Activated CD8-positive, alpha-beta T cell treated with anti-CD3 and anti-CD28 coated beads for 36 hours (primary cell): ENCODE measurements at places on chromosomes 3 and 15.

DNA sequence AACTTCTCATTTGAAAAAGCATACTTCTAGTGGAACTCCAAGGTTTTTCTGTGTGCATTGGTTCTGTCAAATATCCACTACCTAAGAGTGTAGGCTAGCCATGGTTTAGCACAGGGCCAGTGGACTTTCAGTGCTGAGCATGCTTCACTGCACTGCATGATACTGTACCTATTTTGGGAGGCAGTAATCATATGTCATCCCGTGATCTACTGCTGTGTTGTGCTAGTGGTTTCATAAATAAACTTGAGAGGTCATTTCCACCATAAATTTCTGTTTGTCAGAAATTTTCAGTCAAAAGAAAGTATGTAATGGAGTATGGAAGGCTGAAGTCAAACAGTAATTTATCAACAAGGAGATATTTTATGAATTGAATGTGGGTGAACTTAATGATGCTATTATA is 203.6 kb downstream of the ROBO1 start:
- DNase-seq, result no peak

GRCh38 chr3:170180079-170180907 is 1.2 kb downstream of the PHC3 start:
- DNase-seq, result peak; percentile 25

DNA sequence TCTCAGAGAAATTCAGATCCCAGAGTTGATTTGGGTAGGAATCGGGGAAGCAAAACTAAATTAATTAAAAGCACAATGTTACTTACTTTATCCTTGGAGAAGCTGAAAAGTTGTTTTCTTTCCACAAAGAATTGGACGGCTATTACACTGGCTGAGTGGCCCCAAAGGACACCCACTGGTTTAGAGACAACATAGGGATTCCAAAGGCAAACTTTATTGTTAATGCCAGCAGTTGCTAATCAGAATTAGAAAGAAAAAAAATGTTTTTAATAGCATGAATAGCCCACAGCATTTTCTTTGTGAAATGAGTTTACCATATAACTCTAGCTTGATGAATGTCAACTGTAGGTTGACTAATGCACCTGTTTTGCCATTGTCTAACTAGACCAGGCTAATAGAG is 51.7 kb downstream of the WDR49 start:
- DNase-seq, result no peak

DNA sequence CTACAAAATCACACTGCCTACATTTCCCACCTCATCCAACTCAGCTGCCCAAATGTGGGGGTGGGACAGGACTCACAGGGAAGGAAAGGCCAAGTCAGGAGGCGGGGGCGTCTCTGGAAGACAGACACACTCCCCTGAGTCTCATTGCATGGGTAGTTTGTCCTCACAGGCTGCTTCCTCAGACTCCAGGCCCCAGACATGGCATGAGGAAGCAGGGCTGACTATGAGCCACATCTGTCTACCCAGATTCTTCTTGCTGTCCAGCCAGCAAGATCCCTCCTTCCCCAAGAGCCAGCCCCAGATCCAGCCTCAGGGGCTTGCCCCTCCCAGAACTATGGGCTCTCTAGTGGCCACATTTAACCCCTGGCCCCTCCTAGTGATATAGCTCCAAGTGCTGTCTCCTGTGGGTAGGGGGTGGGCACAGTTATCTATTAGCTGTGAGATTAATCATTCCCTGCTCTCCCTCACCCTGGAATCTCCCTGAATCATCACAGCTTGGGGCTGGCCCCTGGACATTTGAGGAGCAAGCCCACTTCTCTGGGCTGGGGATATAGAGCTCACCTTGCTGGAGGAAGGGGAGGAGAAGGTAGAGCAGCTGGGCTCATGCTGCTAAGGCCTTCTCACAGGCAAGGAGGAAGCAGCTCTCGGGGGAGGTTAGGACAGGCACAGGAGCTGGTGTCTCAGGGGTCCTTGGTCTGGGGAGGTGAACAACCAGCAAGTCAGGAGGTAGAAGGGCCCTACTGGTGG is 2.1 kb upstream of the CCDC33 start:
- no peak for DNase-seq

DNA sequence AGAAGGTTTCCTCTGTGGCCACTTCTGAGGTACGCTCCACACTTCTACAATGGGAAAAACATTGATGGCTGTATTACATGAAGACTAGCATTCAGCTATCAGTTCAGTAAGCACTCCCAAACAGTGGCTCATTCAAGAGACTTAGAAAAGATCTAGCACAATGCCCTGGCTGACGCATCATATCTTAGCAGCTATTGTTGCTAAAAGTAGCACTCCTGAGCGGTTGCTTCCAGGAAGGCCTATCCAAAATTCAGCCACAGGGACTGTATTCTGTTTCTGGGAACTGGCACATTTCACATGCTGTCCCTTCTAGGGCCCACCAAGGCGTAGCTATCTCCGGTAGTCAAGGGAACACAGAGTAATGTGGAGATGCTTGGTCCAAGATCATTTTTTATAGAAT is 21.2 kb upstream of the SPRED1 start:
- no peak for DNase-seq

DNA sequence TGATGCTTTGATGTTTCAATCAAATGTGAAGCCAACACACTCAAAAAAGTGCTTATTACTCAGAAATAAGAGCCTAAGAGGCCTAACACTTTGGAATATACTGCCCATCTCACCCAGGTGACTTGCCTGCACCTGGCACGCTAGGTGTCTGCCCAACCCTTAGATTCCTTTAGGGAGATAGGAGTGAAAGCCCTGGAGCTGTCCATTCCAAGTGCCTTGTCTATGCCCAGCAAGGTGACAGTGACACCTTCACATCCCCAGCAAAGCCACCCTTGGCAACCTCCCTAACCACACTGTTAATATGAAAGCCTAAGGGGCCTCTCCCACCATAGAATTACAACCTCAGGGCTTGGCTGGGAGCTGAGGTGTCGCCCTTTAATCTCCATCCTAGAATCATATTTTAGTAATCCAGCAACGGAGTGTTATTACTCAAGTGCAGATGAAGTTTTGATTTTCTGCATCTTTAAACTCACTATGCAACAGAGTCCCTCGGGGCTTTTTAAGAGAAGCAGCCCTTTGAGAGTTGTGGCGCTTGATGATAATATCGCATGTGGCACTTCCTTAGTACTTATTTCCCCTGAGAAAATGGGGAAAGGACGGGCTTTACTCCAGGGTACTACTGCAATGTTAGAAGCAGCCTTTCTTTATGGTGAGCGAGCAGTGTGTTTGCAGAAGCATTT is 24.8 kb downstream of the ATP10A start:
- DNase-seq, result peak; percentile 27

- no peak for DNase-seq
Observed at GRCh38 chr3:182136008-182136910, 424.5 kb downstream of the SOX2 start.

DNA sequence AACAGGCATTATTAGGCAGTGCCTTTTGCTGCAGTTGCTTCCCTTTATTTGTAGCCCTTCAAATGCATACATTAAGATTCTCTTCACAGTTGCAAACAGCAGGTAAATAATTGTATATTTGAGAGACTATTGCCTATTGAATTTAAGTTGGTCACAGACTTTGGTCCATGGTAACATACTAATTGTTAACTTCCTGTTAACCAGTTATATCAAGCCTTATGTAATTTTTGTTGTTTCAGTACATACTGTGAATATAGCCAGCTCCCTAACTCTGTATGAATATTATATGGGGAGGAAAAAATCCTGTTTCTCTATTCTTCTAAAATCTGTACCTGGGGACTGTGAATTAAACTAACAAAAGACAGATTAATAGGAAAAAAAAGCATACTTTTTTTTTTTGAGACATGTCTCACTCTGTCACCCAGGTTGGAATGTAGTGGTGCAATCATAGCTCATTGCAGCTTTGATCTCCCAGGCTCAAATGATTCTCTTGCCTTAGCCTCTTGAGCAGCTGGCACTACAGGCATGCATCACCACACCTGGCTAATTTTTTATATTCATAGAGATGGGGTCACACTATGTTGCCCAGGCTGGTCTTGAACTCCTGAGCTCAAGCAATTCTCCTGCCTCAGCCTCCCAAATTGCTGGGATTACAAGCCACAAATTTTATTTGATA is 53.2 kb downstream of the CHL1 start:
- DNase-seq, result no peak

GRCh38 chr3:109570408-109570807 is 233.1 kb upstream of the DPPA4 start:
- DNase-seq, result no peak

- peak; percentile 33 for DNase-seq
Observed at GRCh38 chr3:140736863-140737460, 59.1 kb downstream of the TRIM42 start.

GRCh38 chr3:130300888-130301287 is 44.6 kb upstream of the COL6A5 start:
- DNase-seq, result no peak

- DNase-seq, result peak; percentile 3
Observed at GRCh38 chr3:73498764-73499622, 125.7 kb downstream of the PDZRN3 start.

- DNase-seq, result no peak
Observed at GRCh38 chr3:30688776-30689641, 82.6 kb downstream of the TGFBR2 start.

DNA sequence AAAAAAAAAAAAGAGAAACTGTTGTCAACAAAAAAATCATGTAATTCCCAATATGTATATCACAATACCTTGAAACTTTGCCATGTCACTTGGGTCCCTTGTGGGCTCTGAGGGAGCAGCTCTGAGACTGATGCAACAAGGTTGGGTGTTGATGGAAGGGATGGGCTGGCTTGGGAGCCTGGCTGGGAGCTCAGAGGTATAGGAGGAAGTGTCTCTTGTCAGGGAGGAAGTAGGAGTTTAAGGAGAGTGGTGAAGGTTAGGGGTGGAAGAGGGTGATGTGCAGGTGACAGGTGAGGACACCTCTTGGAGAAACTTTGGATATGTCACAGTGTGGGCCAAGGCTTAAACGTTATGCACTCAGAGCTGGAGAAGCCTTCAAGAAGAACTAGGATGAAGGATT is 2.0 kb upstream of the TM6SF1 start:
- DNase-seq, result no peak

DNA sequence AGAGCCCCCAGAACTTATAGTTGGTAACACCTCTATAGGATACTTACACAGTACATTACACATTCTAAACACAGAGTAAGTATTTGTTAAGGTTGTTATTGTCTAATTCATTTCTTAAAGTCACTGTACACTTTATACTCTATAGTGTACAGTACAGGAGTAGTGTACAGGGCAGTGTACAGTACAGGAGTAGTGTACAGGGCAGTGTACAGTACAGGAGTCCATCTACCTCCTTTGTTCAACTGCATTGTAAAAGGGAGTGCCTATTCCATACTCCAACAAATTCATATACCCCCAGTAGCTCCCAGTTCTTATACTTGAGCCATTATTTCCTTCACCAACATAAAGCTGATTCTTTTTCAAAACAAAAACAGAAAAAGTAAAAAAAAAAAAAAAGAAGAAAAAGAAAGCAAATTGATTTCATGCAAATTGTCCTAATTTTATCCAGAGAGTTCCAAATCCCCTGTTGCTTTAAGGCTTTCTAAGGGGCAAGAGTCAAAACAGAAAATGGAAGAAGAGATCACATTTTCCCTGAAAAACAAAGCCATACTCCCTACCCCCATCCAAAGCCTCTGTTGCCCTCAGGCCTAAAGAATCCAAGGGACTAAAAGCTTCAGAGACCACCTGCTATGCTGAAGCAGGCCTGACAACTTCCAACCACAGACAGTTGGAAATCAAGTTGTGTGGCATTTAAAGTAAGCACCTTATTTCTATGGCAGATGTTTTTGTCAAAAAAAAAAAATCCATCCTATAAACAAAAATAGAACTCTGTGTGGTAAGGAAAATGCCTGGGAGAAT is 125.6 kb downstream of the PLCH1 start:
- no peak for DNase-seq

DNA sequence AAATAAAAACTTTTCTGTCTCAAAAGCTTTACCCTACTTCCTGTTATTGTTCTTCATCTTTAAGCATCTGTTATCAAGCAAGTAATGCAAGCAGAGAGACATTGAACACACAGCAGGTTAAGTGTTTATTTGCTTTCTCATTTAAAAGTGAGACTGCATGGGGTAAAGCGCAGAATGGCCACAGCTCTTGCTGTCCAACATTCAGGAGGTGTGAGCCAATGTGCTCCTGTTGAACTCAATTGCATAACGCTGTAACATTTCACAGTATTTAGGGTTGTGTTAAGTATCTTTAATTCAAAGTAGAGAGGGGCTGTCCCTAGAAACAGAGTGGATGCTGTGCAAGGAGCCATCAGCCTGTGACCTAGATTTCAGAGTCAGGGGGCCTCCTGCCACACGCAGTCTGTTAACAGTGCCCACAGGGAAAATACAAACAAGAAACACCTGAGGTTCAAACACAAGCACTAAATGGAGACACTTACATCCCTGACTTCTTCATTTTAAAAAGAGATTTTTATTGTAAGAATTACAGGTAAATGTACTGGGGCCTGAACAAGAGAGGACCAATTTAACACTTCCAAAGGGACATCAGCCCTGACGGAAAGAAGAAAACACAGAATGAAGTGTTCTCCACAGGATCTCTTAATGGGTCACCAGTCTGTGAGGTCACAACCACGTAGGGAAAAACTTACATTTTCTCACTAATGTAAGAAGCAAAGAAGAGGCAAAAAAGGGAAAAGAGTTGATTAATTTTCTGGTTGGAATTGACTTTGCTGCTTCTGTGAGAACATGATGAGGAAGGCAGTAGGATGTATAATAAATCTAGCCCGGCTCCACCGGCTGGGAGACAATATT is 815.1 kb downstream of the VGLL3 start:
- no peak for DNase-seq

DNA sequence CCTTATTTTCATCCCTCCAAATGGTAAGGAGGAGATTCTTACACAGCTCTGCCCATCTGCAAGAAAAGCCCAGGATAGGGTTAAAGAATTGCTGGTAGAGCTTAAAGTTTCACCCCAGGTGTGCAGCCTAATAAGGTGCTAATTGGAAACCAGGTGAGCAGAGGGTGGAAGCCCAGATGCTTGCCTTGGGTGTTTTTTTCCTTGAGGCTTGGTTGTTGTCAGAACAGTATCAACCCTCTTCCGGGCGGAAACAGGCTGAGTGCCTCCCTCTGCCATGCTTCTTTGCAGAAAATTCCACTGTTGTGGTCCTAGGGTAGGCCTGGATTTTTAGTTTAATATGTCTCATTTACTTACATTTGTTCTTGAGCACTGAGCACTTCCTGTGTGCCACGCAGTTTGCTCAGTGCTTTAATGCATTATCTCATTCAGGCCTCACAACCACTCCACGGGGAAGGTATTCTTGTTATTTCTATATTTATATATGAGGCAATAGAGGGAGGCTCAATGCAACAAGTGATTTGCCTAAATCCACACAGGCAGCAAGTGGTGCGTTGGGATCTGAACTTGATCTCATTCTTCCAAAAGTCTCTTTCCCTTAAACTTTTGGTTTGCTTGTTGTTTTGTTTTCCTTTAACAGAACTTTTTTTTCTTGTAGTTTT is 115.0 kb upstream of the LRIG1 start:
- DNase-seq, result no peak

DNA sequence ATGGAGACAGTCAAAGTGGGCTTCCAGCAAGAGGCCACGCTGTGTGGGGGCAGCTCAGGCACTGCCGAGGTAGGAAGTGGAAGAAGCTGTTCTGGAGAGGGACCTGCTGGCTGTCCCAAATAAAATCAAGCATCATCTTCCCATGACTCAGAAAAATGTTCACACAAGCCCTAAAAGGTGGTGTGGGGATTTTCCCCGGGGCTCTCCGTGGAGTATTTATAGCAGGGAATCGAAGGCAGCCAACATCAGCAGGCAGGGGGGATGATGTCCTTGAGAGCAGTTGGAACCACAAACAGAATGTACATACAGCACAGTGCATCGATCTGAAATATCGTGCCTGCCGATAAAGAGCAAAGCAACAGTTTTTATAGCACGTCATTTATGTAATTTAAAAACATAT is 27.6 kb downstream of the PRR23E start:
- no peak for DNase-seq
